Fibroblast of villous mesenchyme (primary cell): ENCODE measurements at places on chromosomes 11 and 22. TPM values are rescaled to one million over a fixed set of nuclear protein-coding genes. Genes with fewer than 3 reads are reported as not detected.

The HTR3A gene
- total RNA-seq, result not detected in 2 replicates

The POLD3 gene
- total RNA-seq, result 9.0 and 13.8 TPM in 2 replicates

DNA sequence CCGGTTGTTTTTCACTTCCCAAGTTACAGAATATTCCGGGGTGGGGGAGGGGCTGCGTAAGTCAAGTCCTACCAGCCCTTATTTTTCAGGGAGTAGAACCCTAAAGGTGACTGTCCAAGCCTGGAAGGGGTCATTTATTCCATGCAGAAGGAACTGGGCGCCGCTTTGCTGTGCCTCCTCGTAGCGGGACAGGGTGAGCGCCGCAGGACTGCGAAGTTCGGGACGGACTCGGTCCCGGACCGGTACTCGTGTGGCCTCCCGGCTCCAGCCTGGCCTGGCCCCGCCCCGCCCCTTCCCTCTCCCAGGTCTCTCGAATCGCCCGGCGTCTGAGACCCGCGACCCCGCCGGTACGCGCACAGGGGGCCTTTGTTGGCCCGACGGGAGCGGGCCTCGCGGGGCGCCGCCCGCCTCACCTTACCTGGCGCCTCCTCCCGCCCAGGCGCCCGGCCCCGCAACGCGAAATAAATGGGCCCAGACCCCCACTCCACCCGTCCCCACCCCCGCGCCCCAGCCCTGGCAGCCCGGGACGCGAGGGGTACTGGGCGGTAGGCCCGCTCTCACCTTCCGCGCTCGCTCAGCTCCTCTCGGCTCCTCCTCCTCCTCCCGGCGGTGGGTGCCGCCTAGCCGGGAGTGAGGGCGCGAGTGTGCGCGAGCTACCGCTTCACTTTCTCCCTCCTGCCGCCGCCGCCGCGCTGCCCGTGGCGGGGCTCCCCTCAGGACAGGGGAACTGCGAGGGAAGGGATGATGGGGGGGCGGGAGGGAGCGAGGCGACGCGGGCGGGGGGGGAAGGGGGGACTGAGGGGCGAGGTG, 698 bp downstream of the PAK1 start:
- DNase-seq, result no peak

The SUSD2 gene
- total RNA-seq, result 0.64 and 1.3 TPM in 2 replicates

DNA sequence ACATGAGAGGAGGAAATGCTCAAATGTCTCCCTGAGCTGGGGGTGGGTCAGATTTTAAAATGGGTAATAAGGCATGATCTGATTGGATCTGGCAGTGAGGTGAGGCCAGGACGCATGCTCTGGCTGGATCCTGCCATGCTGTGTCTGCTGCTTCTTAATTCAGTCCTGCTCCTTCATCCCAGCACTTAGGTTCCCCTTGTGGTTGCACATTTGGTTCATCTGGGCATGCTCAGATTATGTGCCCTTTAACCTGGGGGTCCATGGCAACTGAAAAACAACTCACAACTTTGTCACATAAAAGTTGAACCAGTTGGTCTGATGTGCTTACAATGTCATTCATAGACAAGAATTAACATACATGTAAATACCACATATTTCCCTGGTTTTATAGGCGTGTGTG, 67.9 kb downstream of the PIWIL4 start:
- DNase-seq, result no peak

The BACE1 gene
- total RNA-seq, result 28.0 and 31.5 TPM in 2 replicates
